ENCODE measurements at places on chromosomes 2 and 18.

DNA sequence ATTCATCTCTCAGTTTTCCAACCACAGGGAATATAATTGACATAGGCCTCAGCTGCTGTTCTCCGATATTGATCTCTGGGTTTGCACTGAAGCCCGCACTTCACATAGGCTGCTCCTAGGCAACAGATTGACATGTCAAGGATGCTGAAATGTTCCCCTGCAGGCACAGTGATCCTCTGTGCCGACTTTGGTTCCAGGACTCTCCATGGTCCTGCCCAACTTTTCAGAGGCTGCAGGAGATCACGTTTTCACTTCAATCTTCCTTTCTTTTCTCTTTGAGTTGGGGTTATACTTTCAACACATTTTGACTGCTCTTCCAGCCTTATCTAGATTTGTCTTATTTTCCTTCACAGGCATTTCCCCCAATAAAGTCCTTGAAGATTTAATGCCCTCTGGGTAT is 1361.0 kb downstream of the DSC3 start:
- DNase-seq: no peak

DNA sequence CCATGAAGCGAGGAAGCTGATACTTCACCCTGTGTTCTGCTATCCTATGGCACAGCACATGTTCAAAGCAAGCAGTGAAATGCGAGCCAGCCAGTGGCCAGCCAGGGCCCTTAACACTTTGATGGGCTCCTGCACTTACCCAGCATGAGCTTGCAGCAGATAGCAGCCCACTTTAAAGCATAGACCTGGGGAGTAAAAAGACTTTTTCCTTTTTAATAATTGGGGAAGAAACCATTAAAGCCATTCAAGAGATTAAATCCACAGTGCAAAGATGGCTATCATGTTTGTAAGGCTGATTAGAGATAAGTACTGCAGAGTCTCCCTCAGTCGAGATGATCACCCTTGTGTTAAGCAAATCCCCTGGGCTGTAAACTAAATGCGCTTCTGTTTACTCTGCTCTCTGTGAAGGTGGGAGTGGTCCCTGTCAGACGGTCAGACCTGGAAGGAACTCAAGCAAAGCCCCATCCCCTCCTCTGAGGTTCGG is 15.7 kb downstream of the CCBE1 start:
- no peak for DNase-seq

- DNase-seq: no peak
Measured at GRCh38 chr18:50590593-50590992, 30.7 kb downstream of the MAPK4 start.

DNA sequence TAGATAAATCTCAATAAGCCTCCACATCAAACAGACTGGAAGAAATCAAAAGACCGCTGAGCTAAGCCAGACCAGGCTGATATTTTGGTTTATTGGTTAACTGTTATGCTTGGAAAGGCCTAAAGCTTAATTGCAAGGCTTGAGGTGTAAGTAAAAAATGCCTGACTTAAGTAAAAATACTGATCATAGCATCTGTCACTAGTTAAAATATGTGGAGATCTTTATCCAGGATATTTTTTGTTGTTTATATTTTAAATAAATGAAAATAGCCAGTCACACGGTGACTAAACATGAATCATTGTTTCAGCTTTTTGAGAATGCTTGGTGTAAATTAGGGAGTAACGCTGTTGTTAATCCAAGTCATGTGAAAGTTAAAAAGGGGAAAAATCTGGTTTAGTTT is 127.9 kb downstream of the THADA start:
- no peak for DNase-seq

GRCh38 chr2:230696670-230697069 is 16.0 kb upstream of the CAB39 start:
- no peak for DNase-seq

DNA sequence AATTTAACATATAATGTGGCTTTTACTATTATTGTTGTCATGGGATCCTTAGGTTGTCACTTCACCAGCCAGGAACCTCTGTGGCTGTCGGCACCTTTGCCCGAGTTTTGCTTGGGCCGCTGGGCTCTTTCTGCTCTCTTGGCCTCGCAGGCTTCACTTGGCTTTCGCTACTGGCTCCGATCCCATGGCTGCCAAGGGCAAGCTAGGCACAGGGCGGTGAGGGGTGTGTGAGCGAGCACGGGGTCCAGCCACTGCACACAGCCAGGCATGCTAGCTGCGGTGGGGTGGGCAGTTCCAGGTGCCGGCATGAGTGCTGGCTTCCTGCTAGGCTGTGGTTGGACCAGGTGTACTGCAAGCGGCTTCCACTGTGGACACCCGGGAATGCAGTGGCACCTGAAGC is 23.4 kb upstream of the RAPGEF4 start:
- no peak for DNase-seq

- DNase-seq: no peak
Measured at GRCh38 chr2:43977677-43978375, 18.0 kb downstream of the LRPPRC start.

- DNase-seq: no peak
Measured at GRCh38 chr18:68448736-68449135, 266.2 kb downstream of the TMX3 start.

DNA sequence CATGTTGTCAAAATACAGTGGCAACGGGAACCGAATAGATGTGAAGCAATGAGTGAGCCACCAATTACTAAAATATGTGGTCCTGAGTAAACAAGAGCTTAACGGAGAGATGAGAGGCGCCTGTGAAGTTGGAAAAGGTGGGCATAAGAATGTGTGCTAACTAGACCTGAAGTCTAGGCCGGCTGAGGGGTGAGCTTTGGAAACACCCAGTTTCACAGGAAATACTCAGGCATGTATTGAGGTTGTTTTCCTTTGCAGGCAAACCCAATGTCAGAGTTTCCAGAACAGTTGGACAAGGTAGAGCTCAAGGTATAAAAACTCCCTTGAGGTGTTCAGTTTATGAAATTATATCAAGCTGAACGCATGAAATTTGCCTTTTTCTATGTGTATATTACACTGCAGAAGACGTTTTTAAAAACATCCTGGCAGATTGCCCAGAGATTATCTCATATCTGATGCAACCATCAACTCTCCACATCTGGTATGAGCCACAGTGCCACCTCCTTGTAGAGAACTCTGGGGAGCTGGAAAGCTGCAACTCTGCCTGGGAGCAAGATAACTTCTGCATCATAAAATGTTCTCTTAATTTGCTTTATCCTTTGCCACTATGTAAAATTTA is 3.9 kb upstream of the WDSUB1 start:
- no peak for DNase-seq

DNA sequence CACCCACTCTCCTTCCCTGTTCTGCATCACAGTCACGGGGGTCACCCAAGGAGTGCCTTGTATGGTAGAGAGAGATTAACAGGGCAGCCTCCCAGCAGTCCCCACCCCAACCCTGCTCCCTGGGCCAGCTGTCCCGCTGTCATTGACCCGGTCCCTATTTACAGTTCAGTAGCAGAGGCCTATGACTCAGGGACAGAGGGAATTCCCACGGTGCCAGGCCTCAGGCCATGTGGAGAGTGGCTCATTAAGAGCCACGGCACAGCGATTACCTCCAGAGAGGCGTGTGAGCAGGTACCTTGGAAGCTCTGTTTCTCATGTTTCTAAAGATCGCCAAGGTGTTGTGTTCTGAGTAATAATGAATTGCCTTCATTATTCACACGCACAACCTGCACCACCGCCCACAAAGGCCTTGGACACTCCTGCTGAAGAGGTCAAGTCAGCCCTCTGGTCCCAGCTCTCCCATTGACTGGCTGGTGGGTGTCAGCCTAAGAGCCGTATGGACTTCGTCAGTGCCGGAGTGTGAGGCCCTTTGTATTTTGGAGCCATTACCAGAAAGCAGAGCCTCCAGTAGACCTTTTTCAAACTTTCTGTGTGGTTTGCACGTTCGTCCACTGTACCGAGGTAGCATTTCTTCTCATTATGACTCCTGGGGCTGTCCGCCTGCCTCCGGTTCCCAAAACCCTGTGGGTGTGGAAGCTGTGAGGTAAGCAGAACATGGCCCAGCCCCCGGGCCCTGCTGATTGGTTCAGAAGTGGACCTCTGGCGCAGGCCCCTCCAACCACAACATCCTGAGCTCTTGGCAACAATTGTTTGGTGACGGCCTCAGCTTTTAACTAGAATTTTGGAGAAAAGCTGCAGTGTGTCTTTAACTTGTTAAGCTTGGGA is 47.0 kb downstream of the SERTAD2 start:
- DNase-seq: peak; percentile 69

- DNase-seq: no peak
Measured at GRCh38 chr18:54129448-54130067, 94.9 kb downstream of the MBD2 start.

- no peak for DNase-seq
Measured at GRCh38 chr2:19947184-19947940, 42.5 kb downstream of the WDR35 start.
